ENCODE measurements at places on chromosomes 4 and X. TPM values are rescaled to one million over a fixed set of nuclear protein-coding genes. Genes with fewer than 3 reads are reported as not detected.

CENPI gene
- total RNA-seq: 1.5 TPM

MGARP gene
- not detected for total RNA-seq

GUF1 gene
- 22.2 TPM for total RNA-seq

RNF128 gene
- total RNA-seq: 0.49 TPM

XG gene
- 17.1 TPM for total RNA-seq

GSX2 gene
- total RNA-seq: not detected
